Immature natural killer cell (primary cell): ENCODE measurements at places on chromosomes 3 and 15. TPM values are rescaled to one million over a fixed set of nuclear protein-coding genes. Genes with fewer than 3 reads are reported as not detected.

- no peak overlapping the region for H3K27ac ChIP-seq
- no peak for DNase-seq
- no peak overlapping the region for H3K4me3 ChIP-seq
Measured at GRCh38 chr3:184823990-184824389, 12.0 kb downstream of the VPS8 start.

GRCh38 chr3:106839576-106840280, 537.5 kb upstream of the CCDC54 start:
- no peaks in the 10 kb centered on the region for H3K4me1 ChIP-seq
- H3K27ac ChIP-seq, result no peak overlapping the region
- no peak for DNase-seq
- H3K27me3 ChIP-seq, result peaks cover 4% of the 10 kb centered on the region

- H3K4me1 ChIP-seq, result no peaks in the 10 kb centered on the region
- H3K27me3 ChIP-seq, result peaks cover 1% of the 10 kb centered on the region
- DNase-seq, result no peak
Measured at GRCh38 chr3:185290266-185290665, 36.4 kb upstream of the EHHADH start.

- H3K4me1 ChIP-seq, result no peaks in the 10 kb centered on the region
- DNase-seq, result no peak
- H3K27ac ChIP-seq, result no peak overlapping the region
- no peaks in the 10 kb centered on the region for H3K36me3 ChIP-seq
Measured at GRCh38 chr3:133083395-133083794, 45.2 kb downstream of the TMEM108 start.

- no peaks in the 10 kb centered on the region for H3K27me3 ChIP-seq
- no peak overlapping the region for H3K27ac ChIP-seq
- DNase-seq, result no peak
- H3K36me3 ChIP-seq, result no peaks in the 10 kb centered on the region
Measured at GRCh38 chr3:197171481-197172067, 126.8 kb downstream of the DLG1 start.

DNA sequence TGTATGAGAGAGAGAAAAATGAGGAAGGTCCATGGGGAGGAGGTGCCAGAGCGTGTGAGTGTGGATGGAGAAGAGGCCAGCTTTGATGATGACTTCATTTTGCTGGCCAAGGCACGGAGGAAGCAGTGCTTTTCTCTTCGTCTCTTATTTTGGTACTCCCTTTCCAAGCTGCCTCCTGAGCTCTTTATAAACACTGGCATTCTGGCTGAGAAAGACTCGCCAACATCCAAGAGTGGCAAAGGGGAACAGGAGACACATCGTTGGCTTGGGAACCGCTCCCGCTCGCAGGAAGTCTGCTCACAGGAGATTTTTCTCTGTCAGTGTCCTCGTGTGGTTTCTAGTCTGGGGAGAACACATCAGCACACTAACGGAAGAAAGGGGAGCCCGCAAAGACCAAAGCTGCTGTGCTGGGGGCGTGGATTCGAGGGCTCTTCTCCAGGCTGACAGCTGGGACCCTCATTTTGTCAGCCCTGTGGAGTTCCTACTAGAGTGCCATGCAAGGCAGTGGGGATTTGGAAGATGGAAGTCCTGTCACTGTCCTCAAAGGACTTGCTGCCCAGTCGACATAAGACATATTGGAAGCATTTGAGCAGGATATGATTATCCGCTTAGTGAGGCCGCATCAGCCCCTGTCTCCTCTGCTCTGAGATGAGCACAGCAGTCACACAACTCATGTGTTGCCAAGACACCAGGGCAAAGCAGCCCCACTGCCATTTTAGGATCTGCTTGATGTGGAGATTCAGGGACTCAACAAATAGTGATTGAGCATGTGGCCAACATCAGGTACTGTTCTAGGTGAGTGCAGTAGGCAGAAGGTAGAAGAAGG, 8.0 kb upstream of the SEMA4B start:
- H3K4me1 ChIP-seq, result peaks cover 20% of the 10 kb centered on the region
- H3K36me3 ChIP-seq, result peaks cover 13% of the 10 kb centered on the region
- no peaks in the 10 kb centered on the region for H3K27me3 ChIP-seq
- H3K4me3 ChIP-seq, result no peak overlapping the region
- H3K27ac ChIP-seq, result peak overlapping the region; percentile 43
- no peak for DNase-seq

GRCh38 chr3:56321892-56322291, 146.4 kb downstream of the ERC2 start:
- no peak for DNase-seq
- no peak overlapping the region for H3K4me3 ChIP-seq
- no peaks in the 10 kb centered on the region for H3K27me3 ChIP-seq
- no peaks in the 10 kb centered on the region for H3K4me1 ChIP-seq

- no peak overlapping the region for H3K4me3 ChIP-seq
- no peak for DNase-seq
- H3K4me1 ChIP-seq, result no peaks in the 10 kb centered on the region
- no peaks in the 10 kb centered on the region for H3K36me3 ChIP-seq
- no peaks in the 10 kb centered on the region for H3K27me3 ChIP-seq
- H3K27ac ChIP-seq, result no peak overlapping the region
Measured at GRCh38 chr15:95125803-95126202, 894.4 kb downstream of the MCTP2 start.

DNA sequence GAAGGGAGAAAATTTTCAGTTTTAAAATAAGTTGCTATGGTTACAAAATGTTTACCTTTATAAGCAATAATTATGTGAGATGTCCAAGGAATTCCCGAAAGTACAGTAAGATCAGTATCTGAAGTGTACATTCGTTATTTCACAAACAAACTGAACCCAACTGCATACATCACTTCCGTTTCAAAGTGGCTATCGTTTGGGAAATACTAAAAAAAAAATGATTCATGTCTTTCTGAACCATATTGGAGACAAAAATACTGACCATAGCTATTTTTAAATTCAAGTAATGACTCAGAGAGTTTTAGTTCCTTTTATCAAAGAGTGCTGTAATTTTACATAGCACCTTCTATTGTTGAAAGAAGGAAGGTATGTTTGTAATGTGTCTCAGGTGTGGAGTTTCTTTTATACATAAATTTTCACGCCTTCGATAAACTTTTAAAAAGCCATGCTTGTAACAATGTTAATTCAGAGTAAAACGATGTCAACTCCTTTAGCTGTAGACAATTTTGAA, 8.0 kb upstream of the ANKRD28 start:
- DNase-seq, result no peak
- no peaks in the 10 kb centered on the region for H3K27me3 ChIP-seq
- peaks cover 43% of the 10 kb centered on the region for H3K4me1 ChIP-seq
- H3K27ac ChIP-seq, result no peak overlapping the region
- no peaks in the 10 kb centered on the region for H3K36me3 ChIP-seq

GRCh38 chr3:134477002-134477401, 8.8 kb downstream of the ANAPC13 start:
- no peak overlapping the region for H3K4me3 ChIP-seq
- no peak for DNase-seq
- H3K36me3 ChIP-seq, result peaks cover 22% of the 10 kb centered on the region
- H3K27ac ChIP-seq, result no peak overlapping the region
- no peaks in the 10 kb centered on the region for H3K27me3 ChIP-seq

- DNase-seq, result no peak
- H3K27ac ChIP-seq, result no peak overlapping the region
- peaks cover 45% of the 10 kb centered on the region for H3K4me1 ChIP-seq
- no peak overlapping the region for H3K4me3 ChIP-seq
Measured at GRCh38 chr3:197227780-197228574, 70.4 kb downstream of the DLG1 start.

GRCh38 chr3:88084097-88084501, 25.0 kb downstream of the ZNF654 start:
- H3K27ac ChIP-seq, result no peak overlapping the region
- no peaks in the 10 kb centered on the region for H3K27me3 ChIP-seq
- H3K4me1 ChIP-seq, result peaks cover 18% of the 10 kb centered on the region
- H3K36me3 ChIP-seq, result peaks cover 10% of the 10 kb centered on the region
- no peak for DNase-seq

DNA sequence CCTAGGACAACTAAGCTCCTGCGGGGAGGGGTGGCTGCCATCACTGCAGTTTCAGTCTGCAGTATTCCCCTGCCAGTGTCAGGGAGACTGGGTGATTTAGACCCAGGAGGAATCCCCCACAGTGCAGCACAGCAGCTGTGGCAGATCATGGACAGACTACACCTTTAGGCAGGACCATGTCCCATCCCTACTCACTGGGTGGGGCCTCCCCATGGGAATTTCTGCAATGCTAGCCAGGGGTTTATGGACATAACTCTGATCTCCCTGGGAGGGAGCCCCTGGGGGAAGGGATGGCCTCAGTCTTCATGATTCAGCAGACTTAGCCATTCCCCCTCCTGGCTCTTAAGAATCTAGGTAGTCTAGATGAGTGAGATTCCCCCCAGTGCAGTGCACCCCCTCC, 130.1 kb upstream of the STAC start:
- H3K27me3 ChIP-seq, result peaks cover 2% of the 10 kb centered on the region
- no peak overlapping the region for H3K27ac ChIP-seq
- H3K4me1 ChIP-seq, result no peaks in the 10 kb centered on the region
- no peak for DNase-seq

DNA sequence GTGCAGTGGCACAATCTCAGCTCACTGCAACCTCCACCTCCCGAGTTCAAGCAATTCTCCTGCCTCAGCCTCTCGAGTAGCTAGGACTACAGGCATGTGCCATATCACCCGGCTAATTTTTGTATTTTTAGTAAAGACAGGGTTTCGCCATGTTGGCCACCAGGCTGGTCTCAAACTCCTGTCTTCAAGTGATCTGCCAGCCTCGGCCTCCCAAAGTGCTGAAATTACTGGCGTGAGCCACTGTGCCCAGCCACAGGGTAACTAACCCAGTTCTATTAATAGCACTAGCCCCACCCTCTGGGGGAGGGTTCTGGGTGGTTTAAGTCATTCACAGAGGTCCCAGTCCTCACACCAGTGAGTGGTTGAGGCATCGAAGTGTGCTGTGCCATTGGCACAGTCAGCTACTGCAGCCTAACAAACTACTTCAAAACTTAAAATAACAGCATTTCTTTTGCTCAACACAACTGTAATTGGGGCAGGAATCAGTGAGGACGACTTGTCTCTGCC, 44.0 kb downstream of the RHCG start:
- no peak overlapping the region for H3K4me3 ChIP-seq
- H3K4me1 ChIP-seq, result no peaks in the 10 kb centered on the region
- no peak overlapping the region for H3K27ac ChIP-seq
- DNase-seq, result no peak

GRCh38 chr3:48188266-48189201, at the start of gene CDC25A:
TSS of gene CDC25A (minus strand) at chr3:48188417. CDS start at chr3:48187947, 470 bp downstream.
- H3K27ac ChIP-seq, result peak within 1 kb of the TSS; percentile 68
- peak within 1 kb of the TSS; percentile 93 for H3K4me3 ChIP-seq
- no peaks in the 10 kb centered on the region for H3K36me3 ChIP-seq
- peaks cover 2% of the 10 kb centered on the region for H3K27me3 ChIP-seq
- peak; percentile 94 for DNase-seq

GRCh38 chr3:171854649-171855305, 11.6 kb downstream of the TMEM212 start:
- no peaks in the 10 kb centered on the region for H3K36me3 ChIP-seq
- H3K4me1 ChIP-seq, result peaks cover 7% of the 10 kb centered on the region
- H3K27ac ChIP-seq, result no peak overlapping the region
- no peak overlapping the region for H3K4me3 ChIP-seq

GRCh38 chr3:177041021-177041729, 156.1 kb downstream of the TBL1XR1 start:
- no peaks in the 10 kb centered on the region for H3K27me3 ChIP-seq
- peak overlapping the region; percentile 46 for H3K27ac ChIP-seq
- no peak for DNase-seq
- H3K36me3 ChIP-seq, result peaks cover 40% of the 10 kb centered on the region
- H3K4me1 ChIP-seq, result peaks cover 33% of the 10 kb centered on the region
- no peak overlapping the region for H3K4me3 ChIP-seq

GRCh38 chr3:123085293-123085931, 18.6 kb downstream of the PDIA5 start:
- H3K4me1 ChIP-seq, result peaks cover 41% of the 10 kb centered on the region
- no peaks in the 10 kb centered on the region for H3K36me3 ChIP-seq
- no peak overlapping the region for H3K4me3 ChIP-seq
- H3K27me3 ChIP-seq, result peaks cover 4% of the 10 kb centered on the region
- H3K27ac ChIP-seq, result no peak overlapping the region
- no peak for DNase-seq

ITGB5 gene
- 1.1 TPM for polyA plus RNA-seq

ZBTB38 gene
- 98.7 TPM for polyA plus RNA-seq

GUCA1C gene
- polyA plus RNA-seq, result not detected

KLHL40 gene
- polyA plus RNA-seq, result not detected

DUOXA2 gene
- polyA plus RNA-seq, result not detected

SLC7A14 gene
- polyA plus RNA-seq, result not detected

C3orf20 gene
- not detected for polyA plus RNA-seq

STOML1 gene
- 13.2 TPM for polyA plus RNA-seq

MAP6D1 gene
- polyA plus RNA-seq, result not detected
